ENCODE measurements at places on chromosomes 7 and 10. TPM values are rescaled to one million over a fixed set of nuclear protein-coding genes. Genes with fewer than 3 reads are reported as not detected.

- H3K36me3 ChIP-seq, result no peaks in the 10 kb centered on the region
- no peak for DNase-seq
Measured at GRCh38 chr10:111578076-111578475, 501.2 kb downstream of the ADRA2A start.

- no peak overlapping the region for H3K4me3 ChIP-seq
- no peak overlapping the region for H3K27ac ChIP-seq
- H3K4me1 ChIP-seq, result peaks cover 9% of the 10 kb centered on the region
- H3K36me3 ChIP-seq, result no peaks in the 10 kb centered on the region
- H3K27me3 ChIP-seq, result peaks cover 2% of the 10 kb centered on the region
- DNase-seq, result no peak
Measured at GRCh38 chr10:104299031-104299904, 30.3 kb downstream of the GSTO2 start.

GRCh38 chr7:42902331-42902730 lies 9.5 kb downstream of the C7orf25 start:
- H3K27ac ChIP-seq, result no peak overlapping the region
- no peaks in the 10 kb centered on the region for H3K27me3 ChIP-seq
- H3K4me1 ChIP-seq, result peaks cover 3% of the 10 kb centered on the region
- DNase-seq, result no peak

The AMPH gene
- total RNA-seq, result not detected

The CDK1 gene
- total RNA-seq, result 153 TPM
